ENCODE measurements at places on chromosomes 12 and 14.

- DNase-seq = no peak
Observed at GRCh38 chr12:65881965-65882413, 57.7 kb downstream of the HMGA2 start.

- no peak for DNase-seq
Observed at GRCh38 chr14:28381656-28382055, 384.9 kb upstream of the FOXG1 start.

DNA sequence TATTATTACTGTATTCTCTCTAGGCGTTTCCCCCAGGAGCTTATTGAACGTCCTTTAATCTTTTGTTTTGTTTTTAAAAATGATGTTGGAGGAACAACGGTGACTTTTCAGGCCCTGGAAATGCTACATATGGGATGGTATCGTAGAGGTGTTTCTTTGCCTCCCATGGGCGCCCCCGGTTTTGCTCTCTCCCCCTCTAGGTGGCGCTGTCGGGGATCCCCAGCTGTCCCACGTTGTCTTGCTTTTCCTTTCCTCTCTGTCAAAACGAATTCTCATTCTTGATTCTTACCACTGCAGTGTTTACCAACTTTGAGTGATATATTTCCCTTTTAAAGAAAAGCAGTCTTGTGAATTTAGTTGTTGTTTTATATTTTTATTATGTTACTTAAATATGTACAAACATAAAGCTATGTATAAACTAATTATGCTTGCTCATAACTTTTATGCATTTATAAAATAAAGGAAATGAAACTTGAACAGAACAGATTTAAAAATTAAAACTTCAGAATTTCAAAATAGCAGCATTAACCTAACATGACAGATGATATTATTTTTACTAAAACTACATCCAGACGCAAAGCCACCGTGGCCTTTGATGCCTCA is 171.9 kb downstream of the RGS6 start:
- peak; percentile 60 for DNase-seq

DNA sequence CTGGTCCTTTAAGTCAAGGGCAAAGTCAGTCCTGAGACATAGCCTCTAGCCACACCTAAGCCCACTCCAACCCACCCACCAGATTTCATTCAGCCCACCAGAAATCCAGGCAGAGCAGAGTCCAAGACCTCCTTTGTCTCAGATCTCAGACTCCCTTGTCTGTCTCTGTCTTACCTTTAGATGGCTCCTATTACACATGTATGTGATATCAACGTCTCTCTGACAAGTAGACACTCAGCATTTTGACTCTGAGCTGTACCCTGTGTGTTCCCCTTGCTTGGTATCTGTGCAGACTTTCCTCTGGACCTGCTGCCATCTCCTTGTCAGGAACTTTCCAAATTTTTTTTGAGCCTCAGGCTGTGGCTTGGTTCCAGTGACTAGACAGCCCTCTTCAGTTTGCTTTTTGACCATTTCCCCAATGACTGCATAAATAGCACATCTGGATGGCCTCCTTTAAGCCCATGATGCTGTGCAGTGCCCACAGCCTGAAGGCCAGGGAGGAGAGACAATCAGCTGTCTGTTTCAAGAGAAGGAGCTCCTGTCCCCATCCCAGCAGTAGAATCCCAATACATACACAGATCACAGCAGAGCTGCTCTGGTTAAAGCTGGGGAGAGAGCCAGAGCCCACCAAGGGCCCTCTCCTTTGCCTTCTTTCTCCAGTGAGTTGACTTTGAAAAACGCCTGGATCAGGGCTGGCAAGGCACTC is 7.0 kb downstream of the POU6F1 start:
- no peak for DNase-seq

GRCh38 chr12:16027002-16027401 is 115.9 kb downstream of the DERA start:
- no peak for DNase-seq

DNA sequence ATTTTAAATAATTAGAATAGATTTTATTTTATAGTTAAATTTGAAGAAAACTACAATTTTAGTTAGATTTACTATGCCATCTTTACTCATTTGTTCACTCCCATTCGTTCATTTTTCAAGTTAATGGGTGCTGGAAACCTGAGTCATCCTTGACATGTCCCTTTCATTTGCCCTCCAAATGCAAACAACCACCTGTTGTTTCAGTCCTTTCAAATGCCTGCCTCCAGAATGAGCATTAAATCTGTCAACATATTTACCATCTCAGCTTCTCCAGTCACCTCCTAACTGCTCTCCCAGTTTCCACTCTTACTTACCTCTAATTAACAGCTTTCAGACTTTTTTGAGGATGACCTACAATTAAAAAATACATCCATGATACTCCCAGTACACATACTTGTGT is 375.5 kb downstream of the RAD51B start:
- DNase-seq = no peak

DNA sequence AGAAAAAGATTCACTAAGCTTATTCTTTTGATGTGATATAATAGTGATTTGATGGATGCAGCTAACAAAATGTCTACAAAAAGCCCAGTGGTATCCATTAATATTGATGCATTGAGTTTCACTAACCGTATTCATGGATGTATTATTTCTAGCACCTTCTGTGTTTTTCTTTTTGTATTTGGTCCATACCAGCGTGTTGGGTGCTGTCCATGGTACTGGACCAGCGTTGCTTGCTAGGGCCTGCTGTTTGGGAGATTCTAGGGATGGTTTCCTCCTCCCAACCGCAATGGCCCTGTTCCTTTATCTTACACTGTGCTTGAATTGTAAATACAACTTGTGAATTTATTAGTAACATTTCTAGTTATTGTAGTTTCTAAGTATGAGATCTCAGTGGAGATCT is 31.7 kb downstream of the ANO4 start:
- peak; percentile 4 for DNase-seq

DNA sequence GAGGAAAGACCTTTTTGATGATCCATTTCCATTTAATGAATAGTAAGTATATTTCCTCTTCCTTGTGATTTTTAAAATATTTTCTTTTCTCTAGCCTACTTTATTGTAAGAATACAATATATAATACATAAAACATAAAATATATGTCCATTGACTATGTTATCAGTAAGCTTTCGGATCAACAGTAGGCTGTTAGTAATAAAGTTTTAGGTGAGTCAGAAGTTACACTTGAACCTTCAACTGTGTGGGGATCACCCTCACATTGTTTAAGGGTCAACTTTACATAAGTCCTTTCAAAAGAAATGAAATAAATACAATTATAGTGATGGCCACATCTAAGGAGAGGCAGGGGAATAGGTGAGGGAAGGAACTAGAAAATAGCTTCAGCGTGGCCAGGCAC is 5.0 kb upstream of the TFCP2 start:
- no peak for DNase-seq

DNA sequence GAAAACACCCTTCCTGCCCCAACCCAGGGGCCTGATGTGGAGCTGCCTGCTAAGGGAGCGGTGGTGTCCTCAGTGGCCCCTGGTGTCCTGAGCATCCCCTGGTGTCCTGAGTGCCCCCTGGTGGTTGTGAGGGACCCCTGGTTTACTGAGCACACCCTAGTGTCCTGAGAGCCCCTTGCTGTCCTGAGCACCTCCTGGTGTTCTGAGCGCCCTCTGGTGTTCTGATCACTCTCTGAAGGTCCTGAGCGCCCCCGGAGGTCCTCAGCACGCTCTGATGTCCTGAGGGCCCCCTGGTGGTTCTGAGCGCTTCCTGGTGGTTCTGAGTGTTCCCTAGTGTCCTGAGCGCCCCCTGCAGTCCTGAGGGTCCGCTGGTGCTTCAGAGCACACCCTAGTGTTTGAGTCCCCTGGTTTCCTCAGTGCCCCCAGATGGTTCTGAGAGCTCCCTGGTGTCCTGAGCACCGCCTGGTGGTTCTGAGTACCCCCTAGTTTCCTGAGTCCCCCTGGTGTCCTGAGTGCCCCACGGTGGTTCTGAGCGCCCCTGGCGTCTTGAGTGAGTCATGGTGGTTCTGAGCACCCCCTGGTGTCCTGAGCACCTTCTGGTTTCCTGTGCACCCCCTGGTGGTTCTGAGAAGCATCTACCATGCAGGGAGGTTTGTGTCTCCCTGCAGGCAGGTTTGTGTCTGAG is 1004.2 kb downstream of the TMEM121 start:
- DNase-seq = peak; percentile 55

DNA sequence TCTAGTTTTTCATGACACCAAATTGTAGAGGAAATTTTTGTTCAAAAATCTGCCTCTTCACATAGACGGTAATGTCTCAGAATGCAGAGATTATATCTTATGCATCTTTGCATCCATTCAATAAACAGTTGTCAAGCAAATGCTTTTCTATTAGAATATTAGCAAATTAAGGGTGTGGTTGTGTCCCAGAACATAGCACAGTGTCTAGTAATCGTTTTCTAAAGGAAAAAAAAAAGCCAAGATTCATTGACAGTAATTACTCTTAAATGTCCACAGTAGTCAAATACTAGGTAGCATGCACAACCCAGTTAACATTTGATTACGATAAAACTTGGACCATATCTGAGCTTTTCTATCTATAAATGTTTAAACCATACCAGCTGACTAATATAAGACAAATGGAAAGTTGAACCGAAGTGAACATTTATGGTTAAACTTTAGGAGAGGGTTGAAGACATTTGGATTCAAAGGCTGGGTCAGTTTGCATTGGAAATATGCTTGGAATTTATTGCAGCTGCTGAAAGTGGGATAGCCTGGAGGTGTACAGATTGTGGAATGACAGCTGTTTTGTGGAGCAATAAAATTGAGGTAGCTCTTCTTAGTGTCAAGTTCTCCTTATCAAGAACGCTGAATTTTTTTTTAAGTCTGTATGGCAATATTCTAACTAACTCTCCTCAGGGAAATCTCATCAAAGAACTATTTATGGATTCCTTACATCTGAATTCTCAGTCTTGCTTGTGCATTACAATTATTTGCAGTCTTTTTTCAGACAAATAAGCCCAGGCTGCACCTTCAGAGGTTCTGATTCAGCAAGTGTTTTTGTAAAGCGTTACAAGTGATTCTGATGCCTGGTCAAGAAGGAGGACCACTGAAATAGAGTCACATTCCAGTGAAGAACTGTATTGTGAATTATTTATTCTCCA is 66.7 kb upstream of the ATP2B1 start:
- DNase-seq = no peak

GRCh38 chr14:68262567-68262966 is 443.0 kb downstream of the RAD51B start:
- DNase-seq = no peak

- peak; percentile 43 for DNase-seq
Observed at GRCh38 chr12:67991158-67991557, 1.9 kb downstream of the IFNG-AS1 start.

DNA sequence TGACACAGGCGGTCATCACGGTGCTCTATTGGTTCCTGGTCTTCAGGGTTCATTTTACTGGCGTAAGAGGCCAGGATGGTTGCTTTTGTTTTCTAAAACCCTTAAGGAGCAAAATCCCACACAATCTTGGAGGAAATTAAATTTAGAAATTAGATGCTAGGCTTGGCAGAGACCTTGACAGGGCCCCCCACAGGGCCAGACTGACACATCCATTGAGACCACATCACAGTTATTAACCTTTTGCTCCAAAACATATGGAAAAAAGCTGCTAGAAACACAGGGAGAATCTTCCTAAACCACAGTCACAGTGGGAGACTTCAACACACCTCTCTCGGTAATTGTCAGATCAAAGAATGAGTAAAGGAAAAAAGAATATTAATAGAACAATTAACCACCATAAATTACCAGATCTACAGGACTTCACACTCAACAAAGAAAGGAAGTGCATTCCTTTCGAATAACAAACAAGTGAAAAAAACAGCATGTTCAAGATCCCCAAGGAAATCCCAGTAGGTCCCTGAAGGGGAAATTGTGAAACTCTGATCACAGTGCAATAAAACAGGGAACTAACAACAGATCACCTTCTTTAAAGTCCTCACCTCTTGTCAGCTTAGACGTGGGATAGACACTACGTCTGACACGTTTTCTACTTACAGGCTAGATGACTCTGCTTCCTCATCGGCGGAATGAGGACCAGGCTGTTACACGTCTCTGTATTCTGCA is 40.2 kb upstream of the TMEM179 start:
- DNase-seq = no peak

GRCh38 chr12:121057794-121058193 is 18.7 kb upstream of the OASL start:
- DNase-seq = no peak

- no peak for DNase-seq
Observed at GRCh38 chr12:50483488-50483887, 21.3 kb upstream of the DIP2B start.

GRCh38 chr14:55333711-55334485 is 62.7 kb downstream of the FBXO34 start:
- DNase-seq = peak; percentile 52

- peak; percentile 77 for DNase-seq
Observed at GRCh38 chr12:107320929-107321631, 227.7 kb upstream of the CRY1 start.

- DNase-seq = peak; percentile 81
Observed at GRCh38 chr12:116916714-116917114, 6.0 kb downstream of the FBXW8 start.

DNA sequence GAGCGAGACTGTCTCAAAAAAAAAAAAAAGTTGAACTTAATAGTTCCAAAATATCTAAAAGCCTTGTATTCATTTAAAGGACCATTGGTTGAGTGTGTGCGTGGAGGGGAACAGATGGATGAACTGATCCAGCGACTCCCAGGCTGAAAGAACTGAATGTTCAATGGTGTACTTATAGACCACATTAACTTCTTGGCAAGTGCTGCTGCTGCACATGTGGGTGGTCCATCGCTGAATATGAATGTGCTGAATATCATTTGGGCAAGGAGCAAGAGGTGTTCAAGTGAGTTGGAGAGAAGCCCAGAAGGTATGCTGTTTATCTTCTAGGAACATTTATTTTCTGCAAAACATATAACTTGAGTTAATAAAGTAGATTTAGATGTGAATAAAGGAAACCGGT is 289.0 kb upstream of the RPL10L start:
- DNase-seq = no peak

DNA sequence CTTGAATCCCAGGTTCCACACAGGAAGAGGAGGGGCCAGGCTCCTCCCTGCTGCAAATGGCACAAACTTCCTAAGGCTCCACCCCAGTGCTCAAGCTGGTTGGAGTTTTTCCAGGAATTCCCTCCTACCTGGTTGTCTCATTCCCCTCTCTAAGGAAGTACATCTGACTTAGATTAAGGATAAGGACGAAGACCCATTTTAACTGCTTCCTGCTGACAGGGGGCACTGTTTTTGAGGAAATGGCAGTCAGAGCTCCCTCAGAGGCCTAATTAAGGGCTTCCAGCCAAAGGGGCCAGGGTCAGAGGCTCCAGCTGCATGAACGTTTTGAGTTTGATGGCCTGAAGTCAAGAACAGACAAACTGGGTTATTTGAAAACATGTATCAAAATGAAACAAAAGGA is 1084.7 kb downstream of the SLC6A15 start:
- DNase-seq = no peak

DNA sequence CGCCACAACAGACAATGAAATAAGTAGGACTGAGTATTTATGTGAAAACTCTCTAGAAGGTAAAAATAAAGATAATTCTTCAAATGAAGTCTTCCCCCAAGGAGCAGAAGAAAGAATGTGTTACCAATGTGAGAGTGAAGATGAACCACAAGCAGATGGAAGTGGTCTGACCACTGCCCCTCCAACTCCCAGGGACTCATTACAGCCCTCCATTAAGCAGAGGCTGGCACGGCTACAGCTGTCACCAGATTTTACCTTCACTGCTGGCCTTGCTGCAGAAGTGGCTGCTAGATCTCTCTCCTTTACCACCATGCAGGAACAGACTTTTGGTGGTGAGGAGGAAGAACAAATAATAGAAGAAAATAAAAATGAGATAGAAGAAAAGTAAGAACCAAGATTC is 82.7 kb downstream of the VEZT start:
- no peak for DNase-seq
